ENCODE measurements at places on chromosomes 2 and 18.

DNA sequence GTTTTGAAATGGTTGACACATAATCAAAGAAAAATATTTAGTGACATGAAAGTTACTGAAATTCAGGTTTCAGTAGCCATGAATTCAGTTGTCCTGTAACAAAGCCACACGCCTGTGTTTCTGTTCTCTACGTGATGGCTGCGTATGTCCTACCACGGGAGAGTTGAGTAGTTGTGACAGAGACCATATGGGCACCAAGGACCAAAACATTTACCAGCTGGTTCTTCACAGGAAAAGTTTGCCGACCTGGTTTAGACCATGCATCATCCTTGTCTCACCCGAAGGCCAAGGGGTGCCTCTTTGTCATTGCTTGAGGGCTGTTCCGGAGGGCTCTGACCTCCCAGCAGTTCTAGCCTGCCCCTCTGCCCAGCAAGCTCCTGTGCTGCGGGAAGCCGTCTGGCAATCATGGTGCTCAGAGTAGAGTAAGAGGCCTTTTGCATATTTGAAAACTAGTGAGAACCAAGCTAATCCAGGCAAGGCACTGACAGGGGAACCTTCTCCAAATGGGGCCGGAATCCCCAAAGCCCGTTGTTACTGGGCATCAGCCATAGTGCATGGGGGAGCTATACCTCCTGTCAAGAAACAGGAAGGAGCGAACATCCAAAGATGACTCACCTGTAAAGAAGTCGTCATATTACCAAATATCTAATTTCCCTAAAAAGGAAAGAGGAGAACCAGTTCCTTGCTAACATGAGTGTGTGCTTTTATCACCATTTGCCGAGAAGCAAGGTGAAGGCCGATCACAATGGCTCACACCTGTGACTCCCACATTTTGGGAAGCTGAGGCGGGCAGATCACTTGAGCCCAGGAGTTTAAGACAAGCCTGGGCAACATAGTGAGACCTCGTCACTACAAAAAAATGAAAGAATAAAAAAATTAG, 92.6 kb upstream of the RAB12 start:
- no peak for DNase-seq

DNA sequence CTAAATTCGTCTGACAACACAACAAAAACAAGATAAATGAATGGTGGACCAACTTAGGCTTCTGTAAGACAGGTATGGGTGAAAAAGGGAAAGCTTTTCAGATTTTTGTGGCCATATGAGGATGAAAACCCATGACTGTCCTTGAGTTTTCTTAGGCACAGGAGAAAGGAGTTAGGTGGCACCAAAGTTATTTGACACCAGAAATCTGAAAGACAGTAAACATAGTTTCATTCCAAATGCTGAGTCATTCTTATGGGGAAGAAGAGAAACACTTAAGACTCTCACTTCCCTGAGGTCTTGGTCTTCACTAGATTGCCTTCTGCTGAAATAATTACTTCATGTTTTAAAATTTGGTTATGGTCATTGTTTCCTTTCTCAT, 5.2 kb upstream of the GPD2 start:
- DNase-seq: peak; percentile 74

DNA sequence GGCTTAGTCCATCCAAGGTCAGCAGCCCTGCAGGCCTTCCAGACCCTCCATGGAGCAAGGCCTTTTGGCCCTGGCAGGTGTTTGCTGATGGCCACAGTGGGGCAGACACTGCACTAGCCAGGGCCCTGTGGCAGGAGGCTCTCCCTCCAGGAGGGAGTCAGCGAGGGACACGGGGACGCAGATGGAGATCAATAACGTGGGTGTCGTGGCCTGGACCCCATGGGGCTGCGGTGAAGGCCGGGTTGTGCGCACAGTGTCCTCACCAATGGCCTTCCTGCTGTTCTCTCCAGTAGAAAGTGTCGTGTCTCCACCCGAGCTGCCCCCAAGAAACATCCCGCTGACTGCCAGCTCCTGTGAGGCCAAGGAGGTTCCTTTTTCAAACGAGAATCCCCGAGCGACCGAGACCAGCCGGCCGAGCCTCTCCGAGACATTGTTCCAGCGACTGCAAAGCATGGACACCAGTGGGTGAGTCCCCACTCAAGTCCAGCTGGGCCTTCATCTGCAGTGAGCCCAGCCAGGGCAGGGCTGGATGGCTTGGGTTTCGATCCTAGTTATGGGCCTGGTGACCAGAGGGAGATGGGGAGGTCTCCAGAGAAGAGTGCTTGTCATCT, 65.4 kb downstream of the INPP5D start:
- no peak for DNase-seq

DNA sequence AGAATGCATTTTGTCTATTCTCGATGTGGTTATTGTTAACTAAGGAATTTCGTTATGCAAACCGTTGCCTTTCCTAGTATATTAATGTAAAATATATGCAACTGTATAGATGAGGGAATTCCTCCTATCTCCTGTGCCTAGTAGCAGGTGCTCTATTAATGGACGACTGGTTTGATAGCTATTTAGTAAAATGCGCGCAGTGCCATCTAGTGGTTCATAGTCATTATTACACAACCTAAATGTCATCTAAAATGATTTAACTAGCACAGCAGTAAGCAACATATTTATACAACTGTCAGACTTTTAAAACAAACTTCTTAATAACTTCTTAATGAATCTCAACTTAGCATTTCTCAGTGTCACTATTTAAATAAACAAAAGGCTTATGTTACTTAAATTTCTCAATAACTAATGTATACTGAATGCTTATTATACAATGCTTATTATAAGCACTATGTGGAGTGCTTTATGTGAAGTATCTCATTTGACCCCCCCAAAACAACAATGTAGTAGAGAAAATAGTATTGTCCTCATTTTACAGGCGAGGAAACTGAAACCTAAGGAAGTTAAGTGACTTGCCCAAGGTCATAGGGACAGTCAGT, 77.9 kb downstream of the DTNA start:
- peak; percentile 50 for DNase-seq

DNA sequence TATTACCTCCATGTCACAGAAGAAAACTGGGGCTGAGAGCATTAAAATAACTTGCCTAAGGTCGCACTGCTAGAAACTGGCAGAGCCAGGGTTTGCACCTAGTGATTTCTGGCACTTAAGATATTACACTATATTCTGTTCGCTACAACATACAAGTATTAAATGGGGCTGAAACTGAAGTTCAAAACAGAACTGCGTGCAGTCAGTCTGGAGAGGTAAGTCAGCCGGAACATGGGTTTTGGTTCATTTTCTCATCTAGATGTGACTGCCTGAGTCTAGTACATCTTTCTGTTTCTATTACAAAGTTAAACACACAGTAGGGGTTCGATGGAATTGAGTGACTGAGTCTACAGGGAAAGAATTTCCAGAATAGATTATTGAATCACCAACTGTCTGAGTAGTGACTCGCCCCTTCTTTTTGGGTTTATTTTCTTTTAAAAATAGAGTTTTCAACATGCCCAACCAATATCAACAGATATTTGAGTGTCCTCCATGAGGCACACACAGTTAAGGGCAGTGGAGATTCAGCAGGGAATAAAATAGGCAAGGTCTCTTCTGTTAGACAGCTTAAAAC, 150.8 kb downstream of the RNF152 start:
- no peak for DNase-seq

DNA sequence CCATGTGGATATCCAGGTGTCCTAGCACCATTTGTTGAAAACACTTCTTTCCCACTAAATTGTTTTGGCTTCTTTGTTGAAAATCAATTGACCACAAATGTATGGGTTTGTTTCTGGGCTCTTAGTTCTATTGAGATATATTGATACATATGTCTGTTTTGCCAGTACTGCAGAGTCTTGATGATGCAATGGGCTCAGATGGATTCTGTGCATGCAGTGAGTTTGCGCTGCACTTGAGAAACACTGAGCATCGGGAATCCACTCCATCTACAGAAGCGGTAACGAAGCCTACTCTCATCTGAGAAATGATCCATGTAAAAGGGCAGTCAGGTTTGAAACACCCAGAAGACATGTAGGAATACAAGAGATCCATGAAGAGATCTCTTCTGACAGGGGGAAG, 21.9 kb upstream of the DNAJC10 start:
- DNase-seq: no peak

- DNase-seq: no peak
These were observed 127.0 kb upstream of the AGAP1 start for GRCh38 chr2:235366807-235367206.

Data from RPMI7951 (cell line).